ENCODE measurements at places on chromosomes 1 and 21.

DNA sequence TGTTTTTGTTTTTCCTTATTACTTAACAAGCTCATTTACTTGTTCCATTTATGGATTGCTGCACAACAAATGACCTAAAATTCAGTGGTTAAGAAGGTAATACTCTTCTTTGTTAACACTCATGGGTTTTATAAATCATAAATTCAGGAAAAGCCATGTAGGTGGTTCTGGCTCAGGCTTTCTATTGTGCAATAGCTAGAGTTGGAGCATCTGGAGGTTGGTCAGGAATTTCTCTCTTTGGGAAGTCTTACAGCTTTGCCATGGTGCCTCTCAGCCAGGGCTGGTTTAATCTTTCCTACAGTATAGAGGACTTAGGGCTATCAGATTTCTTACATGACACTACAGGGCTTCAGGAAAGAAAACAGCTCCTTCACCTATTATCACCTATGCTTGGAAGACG, 1677.1 kb downstream of the KCNT2 start:
- no peak for DNase-seq

GRCh38 chr1:203428981-203429599, 46.5 kb upstream of the PRELP start:
- no peak for DNase-seq

- no peak for DNase-seq
Measured at GRCh38 chr1:109784551-109785252, 21.0 kb upstream of the EPS8L3 start.

DNA sequence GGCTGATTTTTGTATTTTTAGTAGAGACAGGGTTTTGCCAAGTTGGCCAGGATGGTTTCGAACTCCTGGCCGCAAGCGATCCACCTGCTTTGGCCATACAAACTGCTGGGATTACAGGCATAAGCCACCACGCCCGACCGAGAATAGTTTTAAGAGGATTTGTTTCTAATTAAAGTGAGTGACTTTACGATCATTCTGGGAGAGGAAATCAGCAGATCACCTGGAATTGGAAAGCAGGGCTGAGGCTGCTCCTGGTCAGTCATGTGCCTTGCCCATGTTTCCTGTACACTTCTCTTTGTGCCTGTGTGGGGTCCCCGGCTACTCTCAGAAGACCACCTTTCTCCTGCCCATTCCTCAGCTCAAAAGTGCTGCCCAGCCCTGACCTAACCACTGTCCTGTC, 33.9 kb downstream of the ZBTB8B start:
- no peak for DNase-seq

DNA sequence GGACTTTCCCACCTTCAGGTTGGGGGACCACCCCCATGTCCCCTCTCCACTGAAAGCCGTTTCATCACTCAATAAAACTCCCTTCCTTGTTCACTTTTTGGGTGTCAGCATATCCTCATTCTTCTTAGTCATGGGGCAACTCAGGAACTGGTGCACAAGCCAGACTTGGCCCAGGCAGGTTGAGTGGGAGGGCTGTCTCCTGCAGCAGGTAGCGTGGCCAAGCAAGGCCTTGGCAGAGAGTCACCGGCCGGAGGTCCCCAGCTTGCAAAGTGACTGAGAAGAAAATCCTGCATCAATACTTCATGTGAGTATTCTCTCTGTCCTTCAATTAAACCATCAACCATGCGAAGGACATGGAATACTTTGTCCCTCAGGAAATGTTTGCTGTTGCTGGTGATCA, 148.9 kb downstream of the RHOU start:
- no peak for DNase-seq

GRCh38 chr1:62735491-62736171, 47.4 kb upstream of the DOCK7 start:
- DNase-seq: no peak

GRCh38 chr1:30413111-30413440, 310.3 kb downstream of the MATN1 start:
- DNase-seq: no peak

- DNase-seq: no peak
Measured at GRCh38 chr1:224670506-224670905, 54.4 kb downstream of the CNIH3 start.

DNA sequence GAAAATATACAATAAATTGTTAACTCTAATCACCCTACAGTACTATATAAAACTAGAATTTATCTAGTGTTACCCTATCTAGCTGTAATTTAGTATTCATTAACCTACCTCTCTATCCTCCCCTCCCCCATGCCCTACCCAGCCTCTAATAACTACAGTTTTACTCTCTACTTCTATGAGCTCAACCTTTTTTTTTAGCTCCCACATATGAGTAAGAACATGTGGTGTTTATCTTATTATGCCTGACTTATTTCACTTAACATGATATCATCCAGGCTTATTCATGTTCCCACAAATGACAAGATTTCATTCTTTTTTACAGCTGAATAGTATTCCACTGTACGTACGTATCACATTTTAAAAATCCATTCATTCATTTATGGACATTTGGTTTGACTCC, 46.0 kb upstream of the WARS2 start:
- DNase-seq: no peak

DNA sequence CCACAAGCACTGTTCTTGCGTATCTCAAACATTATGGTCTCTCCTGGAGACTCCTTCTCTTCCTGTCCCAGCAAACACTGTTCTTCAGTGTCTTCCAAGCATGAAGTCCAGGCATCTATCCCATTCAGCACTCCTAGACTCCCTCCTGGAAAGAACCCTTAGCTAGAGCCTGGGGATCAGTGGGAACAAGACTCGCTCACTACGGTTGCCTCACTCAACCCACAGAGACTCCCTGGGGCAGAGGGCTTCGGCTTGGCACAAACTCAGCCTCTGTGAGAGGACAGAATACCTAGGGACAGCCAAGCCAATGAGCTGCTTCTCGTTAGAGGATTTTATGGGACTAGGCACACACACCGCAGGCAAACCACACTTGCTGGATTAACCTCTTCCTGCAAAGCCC, 86.5 kb upstream of the IPO9 start:
- no peak for DNase-seq

GRCh38 chr1:67957066-67957465, 93.4 kb downstream of the DIRAS3 start:
- DNase-seq: no peak

DNA sequence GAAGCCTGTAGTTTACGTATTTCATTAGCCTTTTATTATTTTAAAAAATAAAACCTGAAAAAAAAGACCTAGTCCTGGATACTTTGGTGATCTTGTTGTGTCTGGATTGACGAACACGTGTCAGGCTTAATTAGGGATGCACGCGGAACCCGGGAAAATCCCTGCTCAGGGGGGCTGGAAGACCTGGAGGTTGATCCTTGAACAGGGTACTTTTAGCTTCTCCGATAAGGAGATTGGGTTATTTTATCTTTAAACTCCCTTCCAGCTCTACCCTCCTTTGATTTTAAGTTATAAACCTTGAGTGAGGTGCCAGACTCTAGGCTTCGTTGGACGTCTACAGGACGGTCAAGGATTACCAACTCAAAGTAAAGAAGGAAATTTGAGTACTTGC, 552 bp upstream of the ZNF691 start:
- no peak for DNase-seq

DNA sequence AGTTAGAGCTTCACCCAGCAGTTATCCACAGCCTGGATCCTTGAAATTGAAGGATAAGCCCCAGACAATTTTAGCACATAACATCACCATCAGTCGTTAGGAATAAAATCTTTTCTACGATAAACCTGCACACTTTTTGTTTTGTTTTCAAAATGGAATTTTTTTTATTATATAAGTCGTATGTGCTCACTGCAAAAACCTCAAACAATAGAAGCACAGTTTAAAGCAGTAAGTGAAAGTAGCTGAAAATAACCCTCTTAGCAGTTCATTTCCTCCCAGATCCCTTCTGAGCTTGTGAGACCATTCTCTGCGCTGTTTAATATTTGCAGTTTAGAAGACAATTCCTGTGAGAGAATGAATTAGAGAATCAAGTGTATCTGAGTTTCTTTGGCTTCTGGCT, 38.3 kb downstream of the ELK4 start:
- DNase-seq: no peak

GRCh38 chr1:60894130-60894529, 188.2 kb upstream of the NFIA start:
- DNase-seq: no peak

GRCh38 chr1:13949546-13949945, 249.6 kb downstream of the PRDM2 start:
- no peak for DNase-seq

GRCh38 chr1:162366671-162367070, 10.0 kb downstream of the SPATA46 start:
- no peak for DNase-seq

- no peak for DNase-seq
Measured at GRCh38 chr1:224957696-224958095, 28.2 kb downstream of the DNAH14 start.

All from head of caudate nucleus (tissue), 42 donors.